ENCODE measurements at places on chromosomes 3 and 15.

DNA sequence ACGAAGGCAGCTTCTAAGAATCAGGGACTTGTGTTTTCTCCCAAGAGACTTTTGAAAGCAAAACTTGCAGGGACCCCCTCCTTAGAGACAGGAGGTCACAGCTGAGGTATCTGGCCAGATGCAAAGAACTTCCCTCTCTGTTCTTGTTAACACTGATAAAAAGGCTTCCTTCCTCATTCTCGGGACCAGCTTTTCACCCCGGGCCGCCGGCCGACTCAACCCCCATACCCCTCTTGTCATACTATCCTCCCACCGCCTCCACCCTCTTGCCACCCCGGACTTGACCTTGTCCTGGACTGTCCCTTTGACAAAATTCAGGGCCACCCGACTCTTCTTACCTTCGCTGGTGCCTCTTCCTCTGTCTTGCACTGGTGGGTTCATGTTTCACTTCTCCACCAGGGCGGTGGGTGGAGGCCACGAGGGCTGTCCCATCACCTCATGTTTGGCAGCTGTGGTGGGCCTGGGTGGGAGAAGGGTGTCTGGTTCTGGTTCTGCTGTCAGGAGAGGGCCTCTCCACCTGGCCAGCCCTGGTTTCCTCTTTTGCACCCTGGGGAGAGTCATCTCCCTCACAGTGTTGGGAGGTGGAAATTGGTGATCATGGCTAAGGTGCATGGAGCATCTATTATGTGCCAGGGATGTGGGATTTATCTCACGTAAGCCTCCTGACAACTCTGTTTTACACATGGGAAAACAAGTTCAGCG lies 32.5 kb downstream of the BHLHE40 start:
- DNase-seq = no peak

GRCh38 chr15:51629612-51630011 lies 7.0 kb upstream of the DMXL2 start:
- DNase-seq = no peak

DNA sequence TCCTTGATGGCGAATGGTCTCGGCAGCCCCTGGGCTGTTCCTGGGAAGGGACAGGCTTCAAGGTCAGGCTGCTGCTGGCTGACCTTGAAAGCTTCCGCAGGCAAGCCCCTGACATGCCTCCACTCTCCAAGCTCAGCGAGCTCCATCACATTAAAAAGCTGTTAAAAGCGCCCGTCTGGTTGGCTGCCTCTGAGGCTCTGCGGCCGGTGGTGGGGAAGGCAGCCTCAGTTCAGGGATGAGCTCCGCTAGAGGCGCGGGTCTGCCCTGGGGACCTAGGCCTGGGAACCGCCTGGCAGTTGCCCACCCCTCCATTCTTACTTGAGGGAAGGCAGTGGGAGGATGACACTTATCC lies 103.8 kb downstream of the LINGO1 start:
- no peak for DNase-seq

- DNase-seq = no peak
Observed at GRCh38 chr3:170907637-170908234, 701 bp downstream of the EIF5A2 start.

DNA sequence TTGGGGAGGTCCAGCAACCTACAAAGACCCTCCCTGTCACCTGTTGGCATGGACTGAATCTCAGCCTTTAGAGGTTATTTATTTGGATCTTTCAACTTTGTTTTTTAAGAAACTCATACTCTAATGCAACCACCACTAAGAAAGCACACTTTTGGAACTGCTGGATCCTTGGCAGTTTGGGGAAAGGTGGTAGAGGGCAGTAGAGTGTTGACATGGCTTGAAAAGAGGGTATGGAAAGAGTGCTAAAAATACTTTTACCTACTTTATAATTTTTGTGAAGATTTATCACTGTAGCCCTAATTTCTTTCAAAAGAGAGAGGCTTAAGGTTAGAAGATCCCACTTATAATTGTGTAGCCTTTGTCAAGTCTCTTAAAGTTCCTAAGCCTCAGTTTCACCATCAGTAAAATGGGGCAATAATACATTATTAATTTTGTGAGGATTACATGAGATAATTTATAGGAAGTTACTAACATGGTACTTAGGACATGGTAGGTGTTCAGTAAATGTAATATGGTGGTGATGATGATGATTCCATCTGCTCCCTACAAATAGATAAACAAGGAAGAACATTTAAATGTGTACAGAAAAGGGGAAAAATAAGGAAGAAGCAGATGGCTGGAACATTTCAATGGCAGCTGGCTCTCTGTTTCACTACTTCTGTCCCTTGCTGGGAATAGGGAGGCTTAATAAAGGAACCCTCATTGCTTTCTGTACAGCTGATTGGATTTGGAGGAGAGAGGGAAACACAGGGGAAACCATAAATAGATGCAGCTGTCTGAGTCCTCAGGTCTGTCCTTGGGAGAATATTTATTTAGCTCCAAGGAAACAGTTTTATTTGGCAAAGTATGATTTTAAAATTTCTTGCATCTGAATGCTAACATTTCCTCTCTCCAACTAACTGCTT lies 208.4 kb upstream of the ADAMTS9 start:
- DNase-seq = no peak

DNA sequence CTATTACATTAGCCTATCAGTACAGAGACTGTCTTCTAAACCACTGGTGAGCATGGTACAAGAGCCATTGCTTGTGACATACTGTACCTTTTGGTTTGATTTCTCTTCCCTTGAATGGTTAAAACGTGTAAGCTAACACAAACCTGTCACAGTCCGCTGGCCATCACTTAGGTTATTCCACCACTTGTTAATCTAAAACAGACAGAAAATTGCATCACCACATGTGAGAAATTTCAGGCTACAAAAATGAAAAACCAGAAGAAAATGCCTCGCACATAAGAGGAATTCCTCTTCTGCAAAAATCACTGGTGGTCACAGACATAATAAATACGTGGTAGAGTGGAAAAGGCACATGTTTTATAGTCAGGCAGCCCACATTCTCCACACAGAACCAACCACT lies 22.1 kb downstream of the PARL start:
- DNase-seq = no peak

DNA sequence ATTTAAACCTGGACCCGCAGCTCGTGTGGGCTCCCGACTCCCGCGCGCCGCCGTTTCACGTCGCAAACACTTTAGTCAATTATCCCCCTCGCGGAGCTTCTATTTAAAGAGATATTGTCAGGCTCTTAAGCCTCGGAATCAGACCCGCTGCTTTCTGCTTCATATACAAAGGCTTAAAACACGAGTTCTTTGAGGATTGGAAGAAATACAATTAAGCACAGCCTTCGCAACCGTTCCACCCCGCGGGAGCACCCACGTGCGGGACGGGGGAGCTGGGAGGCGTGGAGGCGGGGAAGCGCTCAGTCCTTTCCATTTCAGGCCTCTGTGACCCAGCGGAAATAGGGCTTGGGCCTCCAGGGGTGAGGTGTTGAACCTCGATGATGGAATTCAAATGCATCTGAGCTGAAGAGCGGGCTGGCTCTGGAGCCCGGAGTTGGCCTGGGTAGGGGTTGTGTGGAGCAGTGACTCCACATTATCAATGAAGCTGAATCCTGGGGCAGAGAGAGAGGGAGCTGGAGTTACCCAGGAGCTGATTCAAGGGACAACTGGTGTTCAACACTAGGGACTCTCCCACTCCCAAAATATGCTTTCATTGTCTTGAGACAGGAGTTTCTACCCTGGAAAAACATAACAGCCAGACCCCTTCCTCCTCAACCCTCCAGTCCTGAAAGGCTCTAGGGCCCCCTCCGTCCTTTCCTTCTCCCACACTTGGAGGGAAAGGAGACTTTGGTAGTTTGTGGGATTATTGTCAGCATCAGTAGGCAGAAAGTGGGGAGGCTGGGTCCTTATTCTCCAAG lies 2.4 kb downstream of the ANKRD63 start:
- no peak for DNase-seq

DNA sequence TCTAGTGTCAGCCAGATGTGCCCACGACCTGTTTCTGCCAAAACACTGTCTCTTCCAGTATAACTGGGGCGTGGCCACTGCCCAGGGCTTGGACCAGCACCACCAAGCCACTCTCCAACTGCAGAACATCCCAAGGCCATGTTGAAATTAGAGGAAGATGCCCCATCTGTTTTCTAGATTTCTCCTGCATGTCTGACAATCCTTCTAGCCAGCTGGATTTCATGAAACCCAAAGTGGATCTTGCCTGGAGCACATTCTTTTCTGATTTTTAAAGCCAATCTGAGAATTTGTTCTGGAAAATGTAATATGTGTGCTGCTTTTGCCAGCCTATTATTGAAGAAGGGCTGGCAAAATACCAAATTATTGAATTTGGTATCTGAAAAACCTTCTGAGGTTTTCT lies 182.5 kb downstream of the SLCO3A1 start:
- no peak for DNase-seq

DNA sequence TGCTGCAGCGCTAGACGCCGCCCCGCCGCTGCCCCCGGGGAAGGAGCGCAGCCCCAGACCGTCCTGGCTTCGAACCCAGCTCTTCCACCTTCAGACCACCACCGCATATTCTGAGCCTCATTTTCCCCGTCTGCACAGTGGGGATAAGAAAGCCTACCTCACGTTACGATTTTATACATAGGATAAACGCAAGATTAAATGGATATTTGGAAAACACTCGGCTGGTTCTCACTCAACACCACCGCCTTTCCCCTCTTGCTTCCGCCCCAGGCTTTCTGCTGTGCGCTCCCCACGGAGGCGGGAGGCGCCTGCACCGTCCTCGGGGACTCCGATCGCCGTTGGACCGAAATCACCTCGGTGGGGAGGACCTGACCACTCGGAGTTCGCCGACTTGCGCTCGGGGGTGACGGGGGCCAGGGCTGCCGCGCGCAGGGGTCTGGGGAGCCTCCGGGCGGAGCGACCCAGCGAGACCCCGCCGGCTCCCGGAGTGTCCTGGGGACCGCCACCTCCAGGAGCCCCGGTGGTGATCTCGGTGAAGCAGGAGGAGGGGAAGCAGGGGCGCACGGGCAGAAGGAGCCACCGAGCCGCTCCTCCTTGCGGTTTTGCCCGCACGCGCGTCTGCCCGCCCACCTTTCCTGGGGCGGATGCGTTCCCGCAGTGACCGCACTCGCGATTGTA lies 4.0 kb downstream of the FBXL22 start:
- DNase-seq = no peak

DNA sequence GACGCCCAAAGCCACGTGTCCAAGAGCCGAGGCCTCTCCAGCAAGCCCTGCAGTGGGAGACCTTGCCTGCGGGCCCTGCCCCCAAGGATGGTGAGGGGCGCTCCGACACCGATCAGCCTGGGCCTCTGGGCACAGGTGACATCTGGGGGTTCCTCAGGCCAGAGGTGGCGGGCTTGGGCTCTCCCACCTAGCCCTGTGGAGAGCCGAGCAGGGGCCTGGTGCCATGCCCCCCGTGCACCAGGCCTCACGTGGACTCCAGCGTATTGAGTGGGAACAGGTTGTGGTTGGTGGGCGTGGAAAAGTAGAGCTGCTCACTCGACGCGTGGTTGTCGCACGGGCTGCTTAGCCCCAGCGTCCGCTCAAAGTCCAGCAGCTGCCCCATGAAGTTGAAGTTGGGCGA lies 5.8 kb downstream of the DUSP7 start:
- DNase-seq = no peak
